ENCODE measurements at places on chromosomes 2 and 18.

- no peak for DNase-seq
Observed at GRCh38 chr18:47915930-47916329, 14.5 kb downstream of the SMAD2 start.

DNA sequence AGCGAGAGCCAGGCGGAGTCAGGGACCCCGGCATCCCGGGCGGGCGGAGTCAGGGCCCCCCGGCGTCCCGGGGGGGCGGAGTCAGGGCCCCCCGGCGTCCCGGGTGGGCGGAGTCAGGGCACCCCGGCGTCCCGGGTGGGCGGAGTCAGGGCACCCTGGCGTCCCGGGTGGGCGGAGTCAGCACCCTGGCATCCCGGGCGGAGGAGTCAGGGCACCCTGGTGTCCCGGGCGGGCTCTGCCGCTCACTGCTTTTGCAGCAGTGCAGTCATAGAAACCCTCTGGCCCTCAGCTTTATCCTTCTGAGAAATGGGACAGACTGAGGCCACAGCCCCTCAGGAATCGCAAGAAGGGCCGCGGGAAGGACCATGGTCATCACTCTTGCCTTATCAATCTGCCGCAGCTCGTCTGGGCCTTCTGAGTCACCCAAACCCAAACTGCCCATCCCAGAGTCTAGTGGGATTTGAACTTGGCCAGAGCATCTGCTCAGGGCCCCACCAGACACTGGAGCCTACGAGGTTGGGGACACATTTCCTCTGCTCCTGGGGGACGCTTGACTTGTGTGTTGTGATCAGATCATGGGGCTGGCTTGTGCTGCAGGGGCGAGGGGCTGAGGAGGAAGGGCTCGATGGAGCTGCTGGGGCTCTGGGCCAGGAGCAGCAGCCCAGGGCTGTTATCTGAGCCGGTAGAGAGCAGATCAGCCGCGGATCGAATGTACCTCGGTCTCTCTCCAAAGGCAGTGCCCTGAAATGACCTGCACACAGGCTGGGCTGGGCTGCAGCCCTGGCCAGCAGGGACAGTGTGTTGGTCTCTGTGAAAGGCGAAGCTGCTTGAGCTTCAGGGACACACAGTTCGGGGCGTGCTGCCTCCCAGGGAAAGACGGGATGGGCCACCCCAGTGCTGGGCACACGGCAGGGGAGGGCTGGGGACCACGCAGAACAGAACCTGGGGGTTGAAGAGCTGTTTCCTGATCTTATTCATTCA, 290.1 kb upstream of the HDAC4 start:
- peak; percentile 38 for DNase-seq

DNA sequence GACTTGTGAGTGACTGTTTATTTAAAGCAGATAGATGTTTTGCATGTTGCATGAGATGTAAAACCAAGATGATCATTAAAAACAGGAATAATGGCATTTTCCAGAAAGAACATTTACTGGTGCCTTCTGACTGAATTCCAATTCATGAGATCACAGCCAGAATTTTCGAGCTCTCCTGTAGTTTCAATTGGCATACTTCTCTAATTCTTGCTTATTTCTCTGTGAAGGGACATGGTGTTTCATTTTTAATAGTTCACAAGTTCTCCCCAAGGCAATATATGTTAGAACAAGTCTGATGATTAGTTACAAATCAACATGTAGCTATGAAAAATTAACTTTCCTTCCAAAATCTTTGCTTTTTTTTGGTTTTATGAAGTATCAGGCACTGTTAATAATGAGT, 105.7 kb downstream of the PDE1A start:
- no peak for DNase-seq

GRCh38 chr2:41854227-41854626, 193.6 kb upstream of the PKDCC start:
- no peak for DNase-seq

DNA sequence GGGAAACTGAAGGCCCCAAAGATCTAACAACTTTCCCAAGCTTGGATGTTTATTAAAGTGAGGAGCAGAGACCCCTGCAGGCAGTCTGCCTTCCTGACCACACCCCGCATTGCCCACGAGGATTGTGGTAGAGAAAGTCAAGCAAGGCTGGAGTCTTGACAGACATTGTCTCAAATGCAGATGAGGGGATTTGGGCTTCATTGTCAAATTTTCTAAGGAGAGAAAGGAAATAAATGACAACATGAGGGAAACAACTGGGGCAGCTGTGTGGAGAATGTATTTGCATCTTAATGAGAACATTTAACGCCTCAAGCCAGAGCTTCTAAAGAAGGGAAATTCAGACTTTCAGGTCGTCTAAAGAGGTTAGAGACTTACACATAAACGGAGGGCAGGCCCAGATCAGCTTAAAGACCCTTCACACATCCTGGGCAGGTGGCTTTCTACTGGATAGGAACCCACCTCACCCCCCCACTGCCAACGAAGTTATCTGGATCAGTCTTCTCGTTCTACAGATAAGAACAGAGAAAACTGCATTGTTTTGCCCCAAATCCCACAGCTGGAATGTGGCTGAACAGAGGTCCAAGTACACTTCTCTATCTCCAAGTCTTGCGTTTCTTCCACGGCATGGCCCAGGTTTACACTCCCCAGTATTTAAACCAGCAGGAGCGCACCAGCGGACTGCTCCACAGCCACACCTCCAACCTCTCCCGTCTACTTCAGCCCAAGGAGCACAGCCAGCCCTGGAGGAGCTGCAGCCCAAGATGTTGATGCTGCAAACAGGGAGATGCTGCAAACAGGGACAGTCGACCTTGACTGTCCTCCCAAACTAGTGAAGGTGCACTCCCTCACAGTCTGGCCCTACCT, 16.2 kb upstream of the SCG2 start:
- DNase-seq, result no peak

DNA sequence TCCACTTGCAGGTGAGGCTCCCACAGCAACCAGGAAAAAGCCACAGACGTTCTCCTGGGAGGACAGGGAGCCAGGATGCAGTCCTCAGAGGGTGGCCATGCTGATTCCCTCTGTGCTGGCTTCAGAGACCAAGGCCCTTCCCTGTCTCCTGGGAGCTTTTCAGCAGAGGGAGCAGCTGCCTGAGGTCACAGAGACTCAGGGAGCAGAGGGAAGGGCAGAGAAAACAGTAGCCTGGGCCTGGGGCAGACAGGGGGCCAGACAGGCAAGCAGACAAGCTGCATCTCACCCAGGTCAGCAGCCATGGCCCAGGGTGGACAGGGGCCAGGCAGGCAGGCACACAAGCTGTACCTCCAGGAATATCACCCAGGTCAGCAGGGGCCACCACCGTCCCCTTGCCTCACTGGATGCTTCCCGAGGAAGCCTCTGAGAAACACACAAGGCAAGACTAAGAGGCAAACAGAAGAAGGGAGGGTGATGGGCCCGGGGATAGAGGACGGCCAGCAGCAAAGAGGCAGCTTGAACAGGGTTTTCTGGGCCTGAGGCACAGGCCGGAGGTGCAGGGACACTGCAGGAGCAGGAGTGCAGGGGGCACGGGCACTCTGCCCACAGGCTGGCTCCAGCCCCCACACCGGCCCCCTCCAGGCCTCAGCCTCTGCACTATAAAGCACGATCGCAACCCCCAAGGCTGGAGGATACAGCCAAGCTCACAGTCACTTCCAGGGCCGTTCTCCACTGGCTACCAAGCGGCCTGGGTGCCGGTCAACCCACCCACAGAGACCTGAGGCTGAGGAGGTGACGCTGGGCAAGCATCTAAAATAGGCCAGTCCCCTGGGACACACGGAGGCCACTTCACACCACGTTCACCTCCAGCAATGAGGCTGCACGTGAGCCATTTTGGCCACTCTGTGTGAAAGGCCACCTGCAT, 6.1 kb downstream of the SLC66A2 start:
- no peak for DNase-seq

- no peak for DNase-seq
Observed at GRCh38 chr2:44218771-44219170, 50.1 kb downstream of the PPM1B start.

GRCh38 chr2:202102425-202103000, 29.5 kb downstream of the KIAA2012 start:
- DNase-seq, result no peak

GRCh38 chr2:101119431-101119830, 31.8 kb downstream of the TBC1D8 start:
- peak; percentile 47 for DNase-seq

- no peak for DNase-seq
Observed at GRCh38 chr2:138771534-138771933, 8.7 kb downstream of the NXPH2 start.

DNA sequence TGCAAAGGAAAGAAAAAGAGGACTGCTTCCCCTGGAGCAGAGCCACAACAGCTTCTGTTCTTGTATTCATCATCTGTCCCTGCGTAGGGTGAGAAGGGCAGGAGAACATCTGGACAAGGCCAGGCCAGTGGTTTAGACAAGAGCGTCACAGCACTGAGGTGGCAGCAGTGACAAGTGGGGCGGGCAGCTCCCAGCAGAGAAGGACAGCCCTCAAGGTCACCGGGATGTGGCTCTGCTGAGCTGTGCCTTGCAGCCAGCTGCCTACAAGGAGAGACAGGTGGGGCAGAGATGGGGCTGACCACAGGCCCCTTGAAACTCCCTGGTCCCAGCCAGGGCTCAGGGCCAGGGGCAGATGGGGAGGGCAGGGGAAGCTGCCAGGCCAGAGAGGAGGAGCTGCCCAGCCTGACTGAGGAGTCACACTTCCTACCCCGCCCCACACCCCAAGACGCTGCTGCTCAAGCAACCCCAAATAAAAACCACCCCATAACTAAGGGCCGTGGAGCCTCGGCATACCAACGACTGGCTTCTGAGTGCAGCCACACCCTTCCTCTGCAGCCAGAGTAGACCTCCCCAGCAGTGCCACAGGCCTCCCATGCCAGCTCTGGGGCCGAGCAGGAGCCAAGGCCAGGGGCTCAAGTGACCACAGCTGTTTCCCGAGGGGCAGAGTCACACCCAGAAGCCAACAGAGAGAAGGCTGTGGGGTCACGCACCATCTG, 5.4 kb downstream of the RAB11FIP5 start:
- no peak for DNase-seq

GRCh38 chr2:241618829-241619228, 18.1 kb downstream of the THAP4 start:
- DNase-seq, result no peak

GRCh38 chr18:53148123-53148522, 808.1 kb downstream of the DCC start:
- no peak for DNase-seq

DNA sequence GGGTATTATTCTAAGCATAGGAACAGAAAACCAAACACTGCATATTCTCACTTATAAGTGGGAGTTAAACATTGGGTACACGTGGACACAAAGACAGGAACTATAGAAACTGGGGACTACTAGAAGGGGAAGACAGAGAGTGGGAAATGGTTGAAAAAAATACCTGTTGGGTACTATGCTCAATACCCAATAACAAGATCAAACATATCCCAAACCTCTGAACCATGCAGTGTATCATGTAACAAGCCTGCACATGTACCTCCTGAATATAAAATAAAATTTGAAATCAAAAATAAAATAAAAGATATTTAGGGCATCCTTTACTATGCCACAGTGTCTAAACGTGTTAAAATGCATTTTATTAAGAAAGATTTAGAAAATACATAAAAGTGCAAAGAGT, 221.0 kb upstream of the TFPI start:
- no peak for DNase-seq

- no peak for DNase-seq
Observed at GRCh38 chr18:43578706-43579105, 301.4 kb upstream of the SYT4 start.

GRCh38 chr18:75214766-75215510, 4.3 kb downstream of the TSHZ1 start:
- no peak for DNase-seq

DNA sequence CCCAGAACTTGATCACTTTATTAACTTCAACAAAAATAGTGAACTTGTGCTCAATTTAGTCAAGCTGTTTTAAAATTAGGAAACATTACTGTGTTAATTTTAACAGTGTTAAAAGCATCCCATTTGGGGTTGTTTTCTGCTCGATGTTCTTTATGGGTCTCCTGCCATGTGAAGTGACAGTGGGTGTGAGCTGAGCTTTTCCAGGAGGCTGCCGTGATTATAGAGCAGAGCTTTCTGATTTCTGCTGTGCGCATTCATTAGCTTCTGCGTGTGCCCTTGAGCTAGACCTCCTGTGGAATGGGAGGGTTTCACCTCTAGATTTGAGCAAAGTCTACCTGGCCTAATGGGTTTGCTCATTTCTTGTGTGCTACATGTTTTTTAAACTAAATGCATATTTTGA, 121.5 kb downstream of the WDSUB1 start:
- DNase-seq, result no peak

DNA sequence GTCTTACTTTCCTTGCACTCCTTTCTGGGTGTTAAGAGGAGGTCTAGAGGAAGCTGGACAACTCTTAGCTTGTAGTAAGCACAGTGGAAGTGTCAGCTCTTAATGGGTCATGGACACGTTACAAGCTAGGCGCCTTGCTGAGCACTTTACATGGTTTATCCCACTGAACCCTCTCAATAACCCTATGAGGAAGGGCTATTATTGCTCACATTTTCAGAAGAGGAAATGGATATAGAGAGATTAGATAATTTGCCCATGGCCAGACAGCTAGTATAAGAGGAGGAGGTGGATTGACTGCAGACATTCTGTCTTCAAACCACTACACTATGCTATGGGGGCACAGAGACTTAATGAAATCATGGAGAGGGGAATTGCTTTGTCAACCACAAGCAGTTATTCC, 8.3 kb upstream of the IL1RN start:
- DNase-seq, result no peak

DNA sequence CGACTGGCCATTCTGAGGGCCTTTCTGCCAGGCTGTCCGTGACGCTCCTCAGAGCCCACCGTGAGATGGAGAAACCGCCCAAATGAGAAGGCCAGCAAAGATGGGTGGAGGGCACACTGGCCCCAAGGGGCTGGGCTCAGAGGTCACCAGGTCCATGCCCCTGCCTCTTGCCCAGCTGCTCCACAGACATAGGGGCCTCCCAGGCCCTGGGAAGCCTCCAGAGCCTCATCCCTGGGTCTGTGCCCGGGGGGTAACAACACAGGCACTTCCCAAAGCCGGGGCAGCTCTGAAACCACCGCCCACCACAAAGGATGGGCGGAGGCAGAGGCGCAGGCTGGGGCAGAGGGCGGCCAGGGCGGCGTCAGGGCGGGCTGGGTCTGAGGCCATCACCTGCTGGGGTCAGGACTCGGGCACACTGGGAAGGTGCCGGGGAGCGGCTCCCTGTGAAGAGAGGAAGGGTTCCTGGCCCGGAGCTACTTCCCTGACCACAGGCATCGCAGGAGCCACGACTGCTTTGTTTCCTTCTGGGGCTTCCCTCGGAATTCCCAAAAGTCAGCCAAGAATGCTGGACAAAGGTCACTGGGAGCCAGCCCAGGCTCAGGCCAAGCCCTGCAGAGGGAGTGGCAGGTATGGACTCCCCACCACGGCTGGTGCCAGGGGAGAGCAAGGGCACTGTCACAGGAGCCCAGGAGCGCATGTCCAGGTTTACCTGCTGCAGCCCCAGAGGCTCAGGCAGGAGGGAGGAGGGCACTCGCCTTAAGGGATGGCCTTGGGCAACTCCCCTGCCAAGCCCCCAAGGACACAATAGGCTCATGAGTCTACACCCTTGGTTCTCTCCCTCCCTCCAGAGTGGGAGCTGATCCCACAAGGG, 9.4 kb downstream of the CYP26B1 start:
- no peak for DNase-seq

GRCh38 chr2:107728586-107728985, 98.1 kb upstream of the RGPD4 start:
- DNase-seq, result no peak
